Inflammatory macrophage treated with lipopolysaccharide for 1 hour (primary cell): ENCODE measurements at places on chromosomes 6 and 20.

GRCh38 chr20:18632196-18632789 lies 44.4 kb downstream of the DTD1 start:
- DNase-seq = peak; percentile 42

GRCh38 chr20:21053002-21053762 lies 53.0 kb downstream of the LINC00237 start:
- DNase-seq = no peak

DNA sequence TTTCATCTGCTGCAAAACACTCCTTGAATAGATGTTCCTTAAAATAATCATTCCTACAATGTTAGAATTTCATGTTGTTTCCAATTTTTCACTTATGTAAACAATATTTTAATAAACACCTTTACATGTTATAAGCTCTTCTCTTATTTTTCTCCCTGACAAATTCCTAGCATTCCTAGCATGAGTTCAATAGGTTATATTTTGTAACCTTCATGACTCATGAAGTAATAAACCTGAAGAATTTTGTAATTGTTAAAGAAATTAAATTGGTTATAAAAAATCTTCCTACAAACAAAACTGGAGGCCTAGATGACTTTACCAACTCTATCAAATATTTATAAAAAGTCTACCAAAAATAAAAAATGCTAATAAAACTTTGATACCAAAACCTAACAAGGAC lies 66.3 kb downstream of the NT5E start:
- no peak for DNase-seq

DNA sequence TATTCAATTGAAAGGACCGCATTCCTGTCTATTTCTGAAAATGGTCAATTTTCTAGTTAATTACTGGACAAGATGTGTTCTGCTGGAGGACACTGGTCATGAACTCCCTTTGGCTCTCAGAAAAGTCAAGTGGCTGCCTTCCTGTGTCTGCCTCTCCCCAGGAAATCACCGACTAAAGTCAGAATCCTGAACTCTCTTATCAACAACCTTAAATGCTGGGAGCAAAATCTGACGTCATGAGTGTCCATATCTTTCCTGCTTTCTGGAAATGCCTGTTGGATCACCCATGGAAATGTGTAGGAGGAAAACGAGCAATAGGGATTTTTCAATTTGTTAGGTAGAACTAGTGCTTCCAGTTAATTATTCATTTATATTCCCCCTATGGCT lies 53.5 kb upstream of the PLCB1 start:
- no peak for DNase-seq

GRCh38 chr6:124026694-124027093 lies 223.0 kb downstream of the NKAIN2 start:
- no peak for DNase-seq

- no peak for DNase-seq
Measured at GRCh38 chr6:31534011-31534410, 5.2 kb downstream of the MCCD1 start.

DNA sequence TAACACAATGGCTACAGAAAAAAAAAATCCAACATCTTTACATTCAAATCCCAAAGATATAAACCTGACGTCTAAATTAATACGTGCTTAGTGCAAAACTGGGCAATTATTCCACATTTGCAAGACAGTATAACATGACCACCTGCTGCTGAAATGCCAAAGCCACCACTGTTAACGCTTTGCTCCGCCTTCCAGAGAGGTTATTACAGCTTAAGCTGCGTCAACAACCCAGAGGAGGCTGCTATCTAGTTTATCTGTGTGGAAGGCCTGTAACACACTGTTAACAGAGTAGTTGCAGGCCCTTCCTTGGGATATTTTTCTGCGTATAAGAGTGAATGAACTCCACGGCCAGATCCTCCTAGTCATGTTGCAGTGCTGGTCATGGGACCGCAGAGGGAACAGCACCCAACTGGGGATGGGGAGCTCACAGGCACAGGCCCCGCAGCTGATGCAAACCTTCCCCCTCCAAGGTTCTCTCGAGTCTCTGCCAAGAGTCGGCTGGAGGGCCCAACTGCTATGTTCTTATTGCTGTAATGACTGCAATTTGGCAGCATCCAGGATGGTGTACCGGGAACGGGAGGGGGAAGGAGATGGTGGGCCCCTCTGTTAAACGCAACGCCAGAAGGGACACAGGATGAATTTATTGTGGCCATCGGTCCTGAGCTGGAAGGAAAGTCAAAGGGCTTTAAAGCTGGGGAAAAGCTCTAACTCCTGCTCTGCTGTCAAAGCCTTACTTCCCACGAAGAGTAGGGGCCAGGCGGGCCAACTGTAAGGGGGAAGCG lies 993 bp upstream of the NCOA7 start:
- DNase-seq = no peak

- DNase-seq = peak; percentile 42
Measured at GRCh38 chr6:106446287-106446885, 85.9 kb downstream of the CRYBG1 start.

DNA sequence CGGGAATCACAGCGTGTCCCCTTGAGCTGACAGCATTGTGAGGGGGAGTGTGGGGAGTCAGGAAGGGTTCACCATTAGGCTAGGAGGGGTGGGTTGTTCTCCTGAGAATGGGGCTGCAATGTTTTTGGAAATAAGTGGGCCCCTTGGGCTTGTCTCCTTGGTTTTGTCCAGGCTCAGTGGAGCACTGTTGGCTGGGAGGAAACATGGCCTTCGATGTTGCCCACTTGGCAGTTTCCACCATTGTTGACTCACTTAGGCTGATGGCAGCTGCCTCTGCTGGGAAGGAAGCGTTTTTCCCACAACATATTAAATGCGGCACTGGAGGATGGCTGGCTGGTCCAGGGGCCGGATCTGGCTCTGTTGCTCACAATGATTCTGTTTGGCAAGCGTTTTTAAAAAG lies 512.1 kb downstream of the QKI start:
- DNase-seq = no peak

GRCh38 chr6:101395345-101395744 lies 1.8 kb downstream of the GRIK2 start:
- no peak for DNase-seq
